Panc1 (cell line): ENCODE measurements at places on chromosomes 12 and 14. TPM values are rescaled to one million over a fixed set of nuclear protein-coding genes. Genes with fewer than 3 reads are reported as not detected.

- no peak overlapping the region for H3K27ac ChIP-seq
- no peak overlapping the region for H3K4me3 ChIP-seq
- H3K36me3 ChIP-seq, result no peaks in the 10 kb centered on the region
- H3K27me3 ChIP-seq, result no peaks in the 10 kb centered on the region
- no peak for DNase-seq
- H3K4me1 ChIP-seq, result no peaks in the 10 kb centered on the region
Measured at GRCh38 chr14:66008631-66009030, 477.5 kb upstream of the CCDC196 start.

DNA sequence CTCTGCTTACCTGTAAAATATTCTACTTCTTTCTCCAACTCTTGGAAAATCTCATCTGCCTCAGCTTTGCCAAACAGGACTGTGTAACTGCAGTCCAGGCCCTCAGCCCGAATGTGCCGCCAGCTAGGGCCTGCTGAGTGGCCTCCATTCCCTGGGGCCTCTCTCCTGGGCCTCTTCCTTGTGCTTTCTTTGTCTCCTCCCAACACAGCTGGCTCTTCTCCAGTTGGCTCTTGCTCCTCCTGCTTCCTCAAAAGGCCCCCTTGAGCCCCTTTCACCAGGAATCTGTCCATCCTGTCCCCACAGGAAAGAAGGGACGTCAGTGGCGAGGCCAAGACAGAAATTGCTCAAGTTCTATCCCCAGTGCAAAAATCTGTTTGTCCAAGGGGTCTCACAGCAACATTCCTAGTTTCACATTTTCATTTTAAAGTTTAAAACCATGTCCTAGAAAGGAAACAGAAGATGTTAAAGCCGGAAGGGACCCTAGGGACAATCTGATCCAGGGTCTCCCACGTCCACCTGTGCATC is 713 bp downstream of the ALKBH2 start:
- no peaks in the 10 kb centered on the region for H3K27me3 ChIP-seq
- H3K4me3 ChIP-seq, result peak overlapping the region; percentile 64
- peaks cover 5% of the 10 kb centered on the region for H3K36me3 ChIP-seq
- peak overlapping the region; percentile 97 for H3K27ac ChIP-seq
- peaks cover 18% of the 10 kb centered on the region for H3K4me1 ChIP-seq

The PELI2 gene
- 0.28 TPM for total RNA-seq

The PLEK2 gene
- 9.1 TPM for total RNA-seq

The AMIGO2 gene
- 21.8 TPM for total RNA-seq

- peak overlapping the region; percentile 80 for H3K27ac ChIP-seq
- peaks cover 13% of the 10 kb centered on the region for H3K4me1 ChIP-seq
- no peaks in the 10 kb centered on the region for H3K27me3 ChIP-seq
- H3K36me3 ChIP-seq, result no peaks in the 10 kb centered on the region
- DNase-seq, result no peak
Measured at GRCh38 chr12:130838284-130838950, 633 bp downstream of the STX2 start.

GRCh38 chr12:118044075-118044474 is 16.9 kb downstream of the WSB2 start:
- peaks cover 28% of the 10 kb centered on the region for H3K36me3 ChIP-seq
- H3K27me3 ChIP-seq, result no peaks in the 10 kb centered on the region
- peaks cover 5% of the 10 kb centered on the region; the same call in 1 of the 2 replicates for H3K4me1 ChIP-seq
- H3K4me3 ChIP-seq, result no peak overlapping the region
- no peak for DNase-seq
- no peak overlapping the region for H3K27ac ChIP-seq
